ENCODE measurements at places on chromosomes 7 and 10.
A peak's percentile ranks its signal among the peaks of the same experiment; 100 is the strongest.

DNA sequence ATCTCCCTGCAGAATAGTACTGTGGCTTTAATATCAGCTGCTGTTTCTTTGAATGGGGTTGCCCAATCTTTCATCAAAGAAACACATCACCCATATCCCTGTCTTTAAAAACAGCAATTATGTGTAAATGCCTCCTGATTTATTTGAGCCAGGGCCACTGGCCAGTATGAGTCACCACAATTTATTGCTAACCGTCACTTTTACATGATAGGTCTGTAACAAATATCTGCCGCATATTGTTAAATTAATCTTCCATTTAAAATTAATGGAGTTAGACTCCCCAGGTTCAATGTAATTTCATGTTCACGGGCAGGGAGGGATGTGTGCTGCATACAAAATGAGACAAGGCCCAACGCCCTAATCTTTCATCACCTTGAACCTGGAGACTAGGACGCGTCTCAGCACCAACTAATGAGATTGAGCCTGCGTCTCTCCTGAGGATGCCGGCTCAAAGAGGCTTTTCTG, 673.4 kb downstream of the AUTS2 start:
- no peak for DNase-seq

GRCh38 chr7:47268851-47269836, 312.8 kb downstream of the TNS3 start:
- DNase-seq, result no peak

- no peak for DNase-seq
These were observed 652 bp upstream of the PODXL start for GRCh38 chr7:131556909-131557651.

DNA sequence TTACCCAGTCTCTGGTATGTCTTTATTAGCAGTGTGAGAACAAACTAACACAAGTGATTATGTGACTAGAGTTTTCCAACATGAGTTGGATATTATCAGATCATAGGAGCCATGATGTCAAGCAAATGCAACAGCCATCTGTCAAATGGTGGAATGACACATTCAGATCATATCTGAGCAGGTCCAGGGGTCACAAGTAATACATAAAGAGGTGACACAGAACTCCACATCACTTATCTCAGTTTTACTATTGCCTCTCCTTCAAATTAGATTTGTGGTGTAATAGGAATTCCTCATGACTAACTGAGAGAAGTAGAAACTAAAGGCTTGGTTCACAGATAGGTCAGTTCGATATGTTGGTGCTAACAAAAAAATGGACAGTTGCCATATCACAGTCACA, 12.2 kb upstream of the SAMD9L start:
- no peak for DNase-seq

- no peak for DNase-seq
These were observed 34.6 kb downstream of the COL26A1 start for GRCh38 chr7:101397243-101397642.

- DNase-seq, result no peak
These were observed 559.7 kb downstream of the TCERG1L start for GRCh38 chr10:130751851-130752250.

DNA sequence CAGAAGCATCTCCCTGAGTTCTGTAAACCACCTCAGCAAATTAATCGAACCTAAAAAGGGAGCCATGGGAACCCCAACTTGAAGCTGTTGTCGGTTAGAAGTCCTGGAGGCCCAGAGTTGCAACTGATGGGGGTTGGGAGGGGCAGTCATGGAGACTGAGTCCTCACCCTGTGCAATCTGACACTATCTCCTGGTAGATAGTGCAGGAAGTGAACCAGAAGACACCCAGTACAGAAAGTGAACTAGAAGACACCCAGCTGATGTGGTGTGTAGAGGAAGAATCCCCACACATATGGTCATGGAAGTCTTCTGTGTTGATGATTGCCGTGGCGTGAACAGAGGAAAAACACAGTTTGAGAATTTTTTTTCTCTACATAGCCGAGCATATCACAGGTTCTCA, 58.8 kb upstream of the SRRM3 start:
- no peak for DNase-seq

DNA sequence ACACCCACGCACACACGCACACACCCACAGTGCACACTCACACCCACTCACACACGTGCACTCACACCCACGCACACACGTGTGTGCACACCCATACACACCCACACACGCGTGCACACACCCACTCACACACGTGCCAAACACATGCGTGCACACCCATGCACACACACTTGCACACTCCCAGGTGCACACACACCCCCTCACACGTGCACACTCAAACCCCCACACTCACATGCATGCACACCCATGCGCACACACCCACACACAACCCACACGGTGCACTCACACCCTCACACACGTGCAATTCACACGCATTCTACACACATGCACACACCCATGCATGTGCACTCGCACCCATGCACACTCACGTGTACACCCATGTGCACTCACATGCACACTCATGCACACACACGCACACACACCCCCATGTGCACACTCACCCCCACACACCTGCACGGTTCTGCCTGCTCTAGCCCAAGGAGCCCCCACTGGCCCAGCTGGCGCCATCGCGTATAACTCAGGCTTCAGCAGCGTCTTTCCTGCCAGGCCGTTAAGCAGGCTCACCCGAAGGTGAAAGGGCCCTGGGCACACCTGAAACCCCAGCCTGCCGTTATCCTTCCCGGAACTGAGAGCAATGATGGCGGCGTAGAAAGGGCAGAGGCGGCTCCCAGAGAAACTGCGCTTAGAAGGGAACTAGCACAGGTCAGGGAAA, 63.9 kb upstream of the PDGFA start:
- no peak for DNase-seq

- no peak for DNase-seq
These were observed 103.7 kb downstream of the PAXIP1 start for GRCh38 chr7:154898973-154899855.

- DNase-seq, result no peak
These were observed 1.0 kb downstream of the URGCP start for GRCh38 chr7:43905209-43905946.

- DNase-seq, result no peak
These were observed 20.7 kb downstream of the PDGFA start for GRCh38 chr7:498678-499641.

GRCh38 chr10:114492351-114493037, 88.2 kb upstream of the AFAP1L2 start:
- no peak for DNase-seq

DNA sequence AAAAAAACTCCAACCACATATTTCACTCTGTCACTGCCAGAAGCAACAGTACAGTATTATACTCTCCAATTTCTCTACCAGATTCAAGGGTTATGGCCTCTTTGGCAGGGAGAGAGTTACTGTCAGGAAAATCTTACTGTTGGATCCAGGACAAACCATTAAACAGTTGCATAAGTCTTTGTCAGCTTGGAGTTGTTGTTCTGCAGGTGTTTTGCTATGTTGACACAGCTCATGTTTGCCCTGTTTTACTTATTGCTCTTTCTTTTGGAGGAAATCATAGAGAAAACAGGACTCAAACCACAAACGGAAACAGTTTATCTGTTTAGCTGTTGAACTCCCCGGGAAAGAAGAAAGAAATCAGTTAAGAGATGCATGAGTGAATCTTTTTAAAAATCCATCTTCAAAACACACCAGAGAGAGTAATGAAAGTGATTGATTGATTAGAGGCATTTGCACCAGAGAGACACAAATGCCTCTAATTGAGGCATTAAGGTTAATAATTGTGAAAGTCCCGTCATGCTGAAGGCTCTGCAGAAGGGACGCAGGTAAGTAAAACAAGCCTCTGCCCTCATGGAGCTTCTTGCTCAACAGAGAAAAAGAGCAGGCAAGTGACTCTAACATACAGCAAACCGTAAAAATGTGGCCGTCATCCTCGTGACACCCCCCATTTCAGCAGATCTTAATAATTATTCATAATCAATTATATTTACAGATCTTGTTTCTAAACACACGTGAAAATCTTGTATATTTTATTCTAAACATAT, 38.7 kb upstream of the ARHGAP21 start:
- no peak for DNase-seq

DNA sequence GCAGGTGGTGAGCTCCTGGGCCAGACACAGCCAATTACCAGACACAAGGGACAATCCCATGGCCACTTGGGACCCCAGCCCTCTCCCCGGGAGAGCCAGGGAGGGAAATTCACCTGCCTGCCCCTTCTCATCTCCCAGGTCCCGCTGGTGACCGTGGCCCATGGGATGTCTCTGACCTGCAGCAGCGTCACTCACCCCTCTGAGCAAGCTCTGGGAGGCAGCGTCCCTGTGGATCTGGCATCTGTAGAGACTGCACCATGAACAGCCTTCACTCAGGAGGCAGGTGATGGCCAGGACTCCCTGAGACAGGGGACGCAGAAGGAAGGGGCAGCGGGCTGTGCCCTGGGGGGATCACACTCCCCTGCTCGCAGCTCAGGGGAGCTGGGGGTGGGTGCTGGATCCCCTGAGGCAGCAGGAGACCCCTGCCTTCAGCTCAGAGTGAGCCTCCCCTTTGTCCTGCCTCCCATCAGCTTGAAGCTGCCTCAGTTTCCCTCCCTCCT, 90.8 kb downstream of the FOXL3 start:
- no peak for DNase-seq

DNA sequence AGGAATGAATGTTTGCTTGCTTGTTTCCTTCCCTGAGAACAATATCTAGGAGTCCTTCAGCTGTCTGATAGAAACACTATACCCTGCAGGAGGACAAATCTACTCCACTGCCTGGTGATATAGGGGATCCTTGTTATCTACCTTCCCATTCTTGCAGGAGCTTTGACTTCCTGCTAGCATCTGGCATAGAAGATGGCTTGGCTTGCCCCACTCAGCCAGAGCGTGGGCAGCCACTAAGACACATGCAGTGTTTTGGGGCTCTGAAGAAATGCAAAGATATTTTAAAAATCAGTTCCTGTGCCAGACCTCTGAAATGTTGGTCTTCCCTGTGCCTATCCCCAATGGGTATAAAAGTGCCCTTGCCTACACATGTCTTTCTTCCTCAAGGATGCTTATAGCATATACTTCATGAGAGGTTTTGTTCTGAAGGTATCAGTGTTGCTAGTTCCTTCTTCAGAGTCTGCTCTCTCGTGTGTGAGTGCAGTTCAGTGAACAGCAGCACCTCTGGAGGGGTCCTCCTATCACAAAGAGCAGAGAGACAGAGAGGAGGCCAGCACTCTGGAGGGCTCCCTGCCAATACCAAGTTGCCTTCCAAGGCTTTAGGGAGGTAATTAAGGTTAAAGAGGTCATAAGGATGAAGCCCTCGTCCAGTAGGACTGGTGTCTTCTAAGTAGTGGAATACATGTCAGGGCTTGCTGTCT, 149.1 kb upstream of the CALCR start:
- DNase-seq, result no peak

GRCh38 chr10:31058795-31059703, 27.4 kb upstream of the ZNF438 start:
- DNase-seq, result no peak

GRCh38 chr10:4190876-4191275, 405.9 kb upstream of the KLF6 start:
- no peak for DNase-seq

GRCh38 chr7:128456255-128456725, 612 bp downstream of the HILPDA start:
- no peak for DNase-seq

DNA sequence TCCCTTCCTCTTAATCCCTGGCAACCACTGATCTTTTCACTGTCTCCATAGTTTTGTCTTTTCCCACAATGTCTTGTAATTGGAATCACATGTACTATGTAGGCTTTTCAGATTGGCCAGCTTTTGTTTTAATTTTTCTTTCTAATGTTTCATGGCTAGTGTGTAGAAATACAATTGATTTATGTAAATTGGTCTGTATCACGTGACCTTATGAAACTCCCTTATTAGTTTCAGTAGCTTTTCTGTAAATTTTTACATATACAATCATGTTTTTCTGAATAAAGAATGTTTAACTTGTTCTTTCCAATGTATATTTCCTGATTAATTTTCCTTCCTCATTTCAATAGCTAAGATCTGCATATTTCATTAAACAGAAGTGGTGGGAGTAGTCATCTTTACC, 319.3 kb downstream of the MDFIC start:
- no peak for DNase-seq

- no peak for DNase-seq
These were observed 182.7 kb downstream of the C7orf25 start for GRCh38 chr7:42729053-42729765.

- DNase-seq, result no peak
These were observed 448.5 kb upstream of the ANKRD30A start for GRCh38 chr10:36676756-36677430.

GRCh38 chr7:34596887-34597286, 61.1 kb upstream of the NPSR1 start:
- DNase-seq, result peak; percentile 6

DNA sequence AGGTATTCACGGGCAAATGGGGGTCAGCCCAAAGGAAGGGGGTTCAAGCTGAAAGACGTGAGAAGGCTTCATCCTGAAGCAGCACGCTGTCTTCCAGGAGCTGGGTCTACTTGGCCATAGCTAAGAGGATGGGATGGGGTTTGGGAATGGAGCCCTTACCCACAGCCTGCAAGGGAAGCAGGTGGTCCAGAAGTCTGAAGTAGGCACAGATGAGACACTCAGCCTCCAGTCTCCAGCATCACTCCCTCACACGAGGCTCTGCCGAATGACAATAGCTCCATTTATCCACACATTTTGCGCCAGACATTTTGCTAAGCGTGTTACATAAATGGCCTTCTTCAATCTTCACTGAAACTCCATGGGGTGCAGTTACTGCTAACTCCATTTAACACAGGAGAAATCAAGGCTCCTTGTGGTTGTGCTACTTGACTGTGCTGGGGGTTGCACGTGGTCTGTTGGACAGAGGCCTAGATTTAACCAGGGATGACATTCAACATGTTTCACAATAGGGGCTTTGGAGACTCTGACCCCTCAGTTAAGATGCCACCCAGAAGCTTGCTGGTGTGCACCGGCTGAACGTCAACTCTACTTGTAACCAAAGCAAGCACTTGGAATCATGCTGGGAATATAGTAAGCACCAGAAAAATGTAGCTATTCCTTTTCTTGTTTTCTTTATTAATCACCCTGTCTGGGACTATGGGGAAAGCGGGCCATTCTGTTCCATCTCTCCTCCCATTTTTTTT, 85.3 kb downstream of the FAM241B start:
- DNase-seq, result no peak

DNA sequence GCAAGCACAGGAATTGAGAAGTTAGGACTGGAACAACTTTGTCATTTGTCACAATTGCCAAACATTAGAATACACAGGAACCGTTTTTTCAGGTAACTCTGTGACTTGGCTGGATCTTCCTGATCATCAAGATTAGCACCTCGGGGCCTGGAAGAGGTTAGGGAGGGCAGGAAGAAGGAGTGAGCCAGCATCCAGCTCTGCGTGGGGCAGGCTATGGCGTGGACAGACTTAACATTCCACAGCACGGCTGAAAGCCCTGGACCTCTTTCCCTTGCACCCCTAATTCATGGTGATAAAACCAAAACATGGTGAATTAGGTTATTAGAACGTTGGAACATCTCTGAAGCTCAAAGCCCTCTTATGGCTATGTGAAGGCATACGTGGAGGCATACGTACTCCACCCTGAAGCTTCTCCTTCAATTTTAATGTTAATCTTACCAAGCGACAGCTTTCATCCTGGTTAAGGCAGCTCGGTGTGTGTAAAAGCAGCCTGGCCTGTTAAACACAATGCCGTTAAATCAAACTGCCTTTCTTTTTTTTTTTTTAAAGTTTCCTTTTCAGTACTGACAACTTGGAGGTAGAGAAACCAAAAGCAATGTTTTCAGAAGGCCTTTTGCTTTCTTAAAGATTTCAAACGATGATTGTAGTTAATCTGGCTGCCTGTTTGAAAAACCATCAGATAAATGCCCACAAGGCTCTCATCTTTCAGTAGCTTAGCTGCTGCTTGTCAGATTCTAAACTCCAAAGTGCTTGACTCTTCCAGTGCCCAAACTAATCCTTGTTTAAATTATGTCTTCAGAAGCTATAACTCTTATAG, 4.5 kb downstream of the GRK5 start:
- DNase-seq, result peak; percentile 13
